ENCODE measurements at places on chromosomes 13 and 19.

DNA sequence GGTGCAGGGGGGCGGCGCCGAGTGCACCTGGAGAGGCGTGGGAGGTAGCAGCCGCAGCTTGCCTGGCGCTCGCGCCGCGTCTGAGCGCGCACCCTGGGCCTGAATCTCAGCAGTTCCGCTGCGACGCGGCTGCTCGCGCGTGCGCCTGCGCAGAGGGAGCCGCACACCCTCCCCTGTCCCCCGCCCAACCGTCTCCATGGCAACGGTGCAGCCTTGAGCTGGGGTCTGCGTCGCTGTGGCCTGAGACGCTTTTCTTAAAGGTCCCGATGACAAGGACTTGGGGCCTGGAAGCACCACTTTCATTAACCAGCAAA, at the start of gene PNMA8B:
PNMA8B (minus strand) TSS at position 82 of the 314 bp plus-strand sequence. CDS start 402 bp downstream, outside the sequence.
- peak; percentile 39 for DNase-seq

DNA sequence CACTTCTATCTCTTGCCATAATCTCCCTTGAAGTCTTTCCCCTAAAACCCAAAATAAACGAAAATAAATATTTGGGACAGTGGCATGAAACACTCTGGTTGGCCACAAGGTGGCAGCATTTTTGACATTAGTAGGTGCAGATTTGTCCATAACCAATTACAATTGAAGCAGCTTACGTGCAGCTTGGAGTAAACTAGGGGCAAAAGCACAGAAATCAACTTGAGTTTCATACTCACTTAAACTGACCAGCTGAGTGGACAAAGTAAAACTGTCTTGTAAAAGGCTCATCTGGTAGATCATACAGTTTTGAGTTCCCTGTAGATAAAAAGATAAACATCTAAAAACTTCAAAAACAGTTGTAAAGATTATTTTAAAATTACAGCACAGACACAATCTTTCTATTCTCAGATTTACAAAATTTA, 18.8 kb downstream of the PDCD5 start:
- peak; percentile 65 for DNase-seq

GRCh38 chr19:27746691-27747380, 1466.1 kb downstream of the UQCRFS1 start:
- no peak for DNase-seq

- DNase-seq, result peak; percentile 83
These were observed 20.1 kb downstream of the C19orf12 start for GRCh38 chr19:29694669-29695627.

DNA sequence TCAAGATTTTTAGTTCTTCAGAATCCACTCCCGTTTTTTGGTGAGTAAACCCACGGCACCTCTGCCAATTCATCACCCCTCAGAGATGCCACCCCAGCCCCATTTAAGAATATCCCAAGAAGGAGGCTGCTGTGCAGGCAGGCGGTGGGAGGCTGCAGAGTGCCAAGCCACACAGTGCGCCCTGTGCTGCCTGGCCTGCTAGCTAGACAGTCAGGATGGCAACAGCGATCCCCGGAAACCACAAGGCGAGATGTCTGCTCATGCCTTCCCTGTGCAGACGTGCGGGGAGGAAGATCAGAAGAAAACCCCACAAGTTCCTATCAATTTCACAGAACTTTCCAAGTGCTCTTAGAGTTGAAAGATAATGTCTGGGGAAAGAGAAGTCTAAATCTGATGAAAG, 64.8 kb upstream of the GPR183 start:
- peak; percentile 73 for DNase-seq

GRCh38 chr13:103140001-103140671, 73.9 kb upstream of the SLC10A2 start:
- DNase-seq, result no peak

GRCh38 chr19:30997222-30997621, 352.0 kb downstream of the TSHZ3 start:
- DNase-seq, result no peak

- DNase-seq, result no peak
These were observed 7.0 kb downstream of the DCAF15 start for GRCh38 chr19:13959141-13959961.

DNA sequence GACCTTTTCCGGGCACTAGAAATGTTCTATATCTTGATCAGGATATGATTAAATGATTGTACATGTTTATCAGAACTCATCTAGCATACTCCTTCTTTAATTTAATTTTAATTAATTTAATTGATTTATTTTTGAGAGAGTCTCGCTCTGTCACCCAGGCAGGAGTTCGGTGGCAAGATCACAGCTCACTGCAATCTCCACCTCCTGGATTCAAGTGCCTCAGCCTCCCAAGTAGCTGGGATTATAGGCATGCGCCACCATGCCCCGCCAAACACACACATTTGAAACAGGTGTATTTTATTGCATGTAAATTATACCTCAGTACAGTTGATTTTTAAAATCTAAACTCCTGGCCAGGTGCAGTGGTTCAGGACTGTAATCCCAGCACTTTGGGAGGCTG, 17.4 kb upstream of the BCL3 start:
- DNase-seq, result no peak

DNA sequence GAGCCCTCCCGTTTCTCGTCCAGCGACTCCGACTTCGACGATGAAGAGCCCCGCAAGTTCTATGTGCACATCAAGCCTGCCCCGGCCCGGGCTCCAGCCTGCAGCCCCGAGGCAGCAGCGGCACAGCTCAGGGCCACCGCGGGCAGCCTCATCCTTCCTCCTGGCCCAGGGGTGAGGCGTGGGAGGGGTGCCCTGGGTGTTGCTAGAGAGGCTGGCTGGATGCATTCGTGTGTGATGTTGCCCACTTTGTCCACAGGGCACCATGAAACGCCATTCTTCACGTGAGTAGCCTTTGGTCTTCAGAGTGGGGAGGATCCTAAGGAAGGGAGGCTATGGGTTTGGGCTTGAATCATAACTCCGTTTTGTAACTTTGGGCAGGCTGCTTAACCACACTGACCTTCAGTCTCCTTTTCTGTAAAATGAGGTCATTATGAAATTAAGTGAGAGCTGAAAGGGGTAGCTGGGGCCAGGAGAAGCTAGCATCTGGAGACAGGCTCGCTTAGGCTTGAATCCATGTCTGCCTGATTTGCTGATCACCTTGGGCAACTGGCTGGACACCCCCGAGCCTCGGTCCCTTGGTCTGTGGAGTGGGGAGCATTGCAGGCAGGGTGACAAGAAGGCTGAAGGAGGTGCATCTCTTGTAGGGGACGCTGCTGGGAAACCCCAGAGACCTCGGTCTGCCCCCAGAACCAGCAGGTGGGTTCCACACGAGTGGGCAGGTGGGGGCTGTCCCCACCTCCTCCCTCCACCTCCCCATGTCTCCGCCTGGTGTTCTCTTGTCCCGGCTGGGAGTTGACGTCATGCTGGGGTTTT, 18.7 kb upstream of the B3GNT3 start:
- DNase-seq, result no peak

DNA sequence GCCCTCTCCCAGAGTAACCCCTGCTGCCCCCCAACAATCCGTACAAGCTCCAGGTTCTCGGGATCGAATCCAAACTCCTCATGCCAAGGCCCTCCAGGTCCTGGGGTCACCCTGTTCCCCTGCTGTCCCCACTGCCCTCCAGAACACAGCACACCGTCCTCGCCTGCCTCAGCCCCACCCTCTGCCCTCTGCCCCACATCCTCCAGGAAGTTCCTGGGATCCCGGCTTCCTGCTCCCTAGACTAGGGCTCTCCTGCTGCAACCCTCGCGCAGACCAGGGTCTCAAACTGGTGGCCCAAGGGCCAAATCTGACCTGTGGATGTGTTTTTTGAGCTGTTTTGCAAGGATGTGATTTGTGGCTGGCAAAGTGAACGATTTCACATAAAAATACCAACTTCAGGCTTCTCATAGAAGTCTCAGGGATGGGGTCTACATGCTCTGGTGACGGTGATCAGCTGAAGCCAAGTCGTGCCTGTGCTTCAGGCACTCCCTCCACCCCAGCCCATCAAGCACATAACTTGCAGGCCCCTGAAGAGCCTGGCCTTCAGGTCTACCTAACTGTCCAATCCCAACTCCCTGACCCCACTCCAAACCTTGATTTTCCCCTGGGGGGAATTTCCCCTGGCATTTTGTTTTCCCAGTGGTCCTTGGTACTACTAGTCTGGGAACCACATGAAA, 1.8 kb downstream of the RABAC1 start:
- DNase-seq, result no peak

DNA sequence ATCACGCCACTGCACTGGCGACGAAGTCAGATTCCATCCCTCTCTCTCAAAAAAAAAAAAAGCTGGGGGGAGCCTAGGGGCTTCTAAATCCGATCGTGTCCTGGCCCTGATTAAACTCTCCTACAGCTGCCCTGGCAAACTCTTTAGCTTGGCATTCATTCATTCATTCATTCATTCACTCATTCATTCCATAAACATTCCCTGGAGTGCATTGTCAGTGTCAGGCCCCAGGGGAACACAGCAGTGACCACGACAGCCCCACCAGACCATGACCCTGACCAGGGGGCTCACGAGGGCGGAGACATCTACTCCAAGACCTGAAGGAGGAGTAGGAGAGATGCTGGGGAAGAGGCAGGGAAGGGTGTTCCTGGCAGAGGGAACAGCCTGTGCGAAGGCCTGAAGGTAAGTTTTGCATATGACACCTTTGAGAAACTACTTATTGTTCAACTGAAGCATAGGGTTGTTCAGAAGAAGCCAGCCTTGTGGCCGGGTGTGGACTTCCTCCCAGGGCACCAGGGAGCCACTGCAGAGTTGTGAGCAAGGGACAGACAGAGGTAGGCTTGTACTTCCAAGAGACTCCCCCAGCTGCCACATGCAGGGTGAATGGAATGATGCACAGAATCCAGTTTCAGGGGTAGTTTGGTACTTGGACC, 24.5 kb downstream of the CEACAM16 start:
- no peak for DNase-seq

DNA sequence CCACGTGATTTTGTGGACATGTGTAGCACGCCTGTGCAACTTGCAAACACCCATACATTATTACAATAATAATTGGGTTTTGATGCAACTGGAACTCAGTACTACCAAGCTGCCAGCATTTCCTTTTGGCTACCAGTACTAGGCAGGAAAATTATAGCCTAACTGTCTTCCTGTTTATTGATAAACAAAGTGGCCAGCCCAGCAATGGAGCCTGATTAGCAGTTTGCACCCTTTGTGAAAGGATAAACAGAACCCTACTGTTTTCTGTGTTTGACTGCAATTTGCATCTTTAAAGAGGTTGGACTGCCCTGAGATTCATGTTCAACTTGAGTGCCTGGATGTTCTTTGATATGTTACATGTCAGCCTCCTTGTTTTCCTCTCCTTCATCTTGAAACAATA, 173.9 kb downstream of the ZIC5 start:
- no peak for DNase-seq

- no peak for DNase-seq
These were observed 1.4 kb upstream of the KCNN1 start for GRCh38 chr19:17965370-17966128.

GRCh38 chr19:37779127-37780005, at the start of gene ZNF573:
ZNF573 (minus strand) TSS chr19:37779586; CDS start chr19:37773729, 5,857 bp downstream.
- peak; percentile 89 for DNase-seq

GRCh38 chr13:44711706-44712105, 135.6 kb upstream of the TSC22D1 start:
- DNase-seq, result no peak

DNA sequence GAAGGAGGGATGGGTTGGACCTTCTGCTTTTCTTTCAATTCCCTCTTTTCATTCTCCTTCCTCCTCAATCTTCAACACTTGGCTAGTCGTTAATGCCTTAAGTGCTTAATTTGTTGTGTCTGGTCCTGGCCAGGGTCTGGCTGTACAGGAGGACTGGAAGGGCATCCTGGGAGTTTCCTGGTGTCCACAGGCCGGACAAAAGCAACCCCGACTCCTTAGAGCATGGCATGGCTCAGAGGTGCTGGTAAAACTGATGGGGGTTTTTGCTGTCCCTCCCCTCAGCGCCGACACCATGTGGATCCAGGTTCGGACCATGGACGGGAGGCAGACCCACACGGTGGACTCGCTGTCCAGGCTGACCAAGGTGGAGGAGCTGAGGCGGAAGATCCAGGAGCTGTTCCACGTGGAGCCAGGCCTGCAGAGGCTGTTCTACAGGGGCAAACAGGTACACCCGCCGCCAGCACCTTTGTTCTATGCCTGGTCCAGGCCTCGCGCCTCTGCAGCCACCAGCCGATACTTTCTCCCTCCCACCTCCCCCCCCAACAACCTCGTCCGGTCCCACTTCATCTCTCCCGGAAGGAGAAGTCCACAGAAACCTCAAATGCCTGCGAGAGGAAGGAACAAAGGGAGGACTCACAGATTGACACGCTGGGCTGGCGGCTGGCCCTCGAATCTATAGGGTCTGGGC, 1.4 kb downstream of the UHRF1 start:
- peak; percentile 41 for DNase-seq

DNA sequence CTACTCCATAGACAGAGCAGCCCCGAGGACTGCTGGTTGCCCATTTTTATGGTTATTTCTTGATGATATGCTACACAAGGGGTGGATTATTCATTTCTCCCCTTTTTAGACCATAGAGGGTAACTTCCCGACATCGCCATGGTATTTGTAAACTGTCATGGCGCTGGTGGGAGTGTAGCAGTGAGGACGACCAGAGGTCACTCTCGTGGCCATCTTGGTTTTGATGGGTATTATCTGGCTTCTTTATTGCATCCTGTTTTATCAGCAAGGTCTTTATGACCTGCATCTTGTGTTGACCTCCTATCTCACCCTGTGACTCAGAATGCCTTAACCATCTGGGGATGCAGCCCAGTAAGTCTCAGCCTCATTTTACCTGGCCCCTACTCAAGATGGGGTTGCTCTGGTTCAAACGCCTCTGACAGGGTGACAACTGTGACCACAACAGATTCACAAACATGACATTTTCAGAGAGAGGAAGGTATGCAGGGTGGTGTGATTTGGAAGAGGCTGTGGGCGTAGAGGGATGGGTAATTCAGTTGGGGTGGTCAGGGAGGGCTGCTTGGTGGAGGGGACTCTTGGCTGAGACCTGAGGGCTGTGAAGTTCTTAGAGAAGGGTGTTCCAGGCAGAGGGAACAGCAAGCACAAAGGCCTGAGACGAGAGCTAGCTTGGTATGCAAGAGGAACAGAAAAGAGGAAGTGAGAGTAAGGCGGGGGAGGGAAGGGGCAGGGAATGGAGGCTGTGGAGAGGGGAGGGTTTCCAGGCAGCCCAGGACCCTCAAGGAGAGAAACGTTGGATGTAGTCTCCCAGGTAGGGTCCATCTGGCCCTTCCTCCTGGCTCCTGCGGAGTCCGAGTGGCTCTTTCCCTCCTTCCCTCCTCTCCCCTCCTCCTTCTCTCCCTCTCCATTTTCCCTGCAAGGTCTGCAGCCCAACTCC, 23.5 kb downstream of the FAM187B start:
- no peak for DNase-seq

- no peak for DNase-seq
These were observed 10.7 kb downstream of the PIBF1 start for GRCh38 chr13:72792640-72793039.
